ENCODE measurements at places on chromosomes 3 and 15.

DNA sequence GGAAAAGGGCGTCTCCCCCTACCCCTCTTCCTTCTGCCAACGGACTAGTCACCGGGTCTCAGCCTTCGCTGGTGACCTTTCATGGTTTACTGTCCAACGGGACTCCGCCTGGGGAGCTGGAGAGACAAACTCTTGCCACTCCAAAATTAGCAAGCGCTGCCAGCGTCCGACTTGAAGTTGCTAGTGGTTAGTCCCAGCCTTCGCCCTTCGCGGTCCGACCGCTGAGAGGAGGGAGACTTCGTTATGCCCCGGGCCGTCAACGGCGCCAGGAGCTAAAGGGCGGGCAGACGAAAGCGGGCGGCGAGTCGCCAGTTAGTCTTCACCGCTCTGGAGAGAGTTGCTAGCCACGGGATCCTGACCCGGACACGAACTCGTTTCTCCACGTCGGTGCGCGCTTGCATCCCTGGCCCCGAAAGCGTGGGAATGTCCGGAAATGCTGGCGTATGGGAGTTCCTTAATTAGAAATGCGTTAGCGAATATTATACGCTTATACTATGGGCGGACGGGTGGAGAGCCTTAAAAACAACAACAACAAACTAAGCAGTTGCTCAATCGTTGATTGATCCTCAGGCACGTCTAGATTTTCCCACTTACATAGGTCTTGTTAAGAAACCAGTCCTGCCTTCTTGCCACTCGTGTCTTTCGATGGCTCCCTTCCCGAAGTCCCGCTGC, 716 bp downstream of the SMC4 start:
- DNase-seq: no peak

GRCh38 chr15:75145027-75145841, 56.4 kb upstream of the C15orf39 start:
- no peak for DNase-seq

GRCh38 chr15:98421419-98422129, 226.8 kb upstream of the IGF1R start:
- peak; percentile 58 for DNase-seq

DNA sequence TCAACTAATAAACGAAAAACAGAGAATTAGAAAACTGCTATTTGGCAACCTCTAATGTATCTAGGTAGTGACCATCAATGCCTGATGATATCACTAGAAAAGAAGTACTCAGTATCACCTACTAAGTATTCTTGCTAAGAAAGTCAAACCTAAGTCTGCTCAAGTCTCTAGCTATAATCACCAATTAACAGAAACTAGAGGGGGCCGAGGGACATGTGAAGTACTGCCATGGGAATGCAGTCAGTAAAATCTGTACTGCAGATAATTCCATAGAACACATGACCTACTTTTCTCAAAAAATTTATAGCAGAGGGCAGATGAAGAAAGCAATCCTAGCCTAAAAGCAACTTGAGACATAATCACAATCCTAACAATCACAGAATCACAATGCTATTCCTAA, 51.4 kb downstream of the CPEB1 start:
- DNase-seq: no peak

DNA sequence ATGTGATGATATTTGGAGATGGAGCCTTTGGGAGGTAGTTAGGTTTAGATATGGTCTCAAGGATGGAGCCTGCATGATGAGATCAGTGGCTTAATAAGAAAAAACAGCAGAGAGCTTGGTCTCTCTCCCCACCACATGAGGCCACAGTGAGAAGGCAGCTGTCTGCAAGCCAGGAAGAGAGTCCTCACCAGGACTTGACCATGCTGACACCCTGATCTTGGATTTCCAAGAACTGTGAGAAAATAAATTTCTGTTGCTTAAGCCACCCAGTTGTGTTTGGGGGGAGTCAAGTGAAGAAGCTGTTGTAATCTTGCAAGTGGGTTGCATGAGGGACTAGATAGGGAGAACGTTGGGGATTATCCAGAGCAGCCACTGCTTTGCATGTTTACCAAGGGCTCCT, 62.3 kb upstream of the TNFAIP8L3 start:
- no peak for DNase-seq

DNA sequence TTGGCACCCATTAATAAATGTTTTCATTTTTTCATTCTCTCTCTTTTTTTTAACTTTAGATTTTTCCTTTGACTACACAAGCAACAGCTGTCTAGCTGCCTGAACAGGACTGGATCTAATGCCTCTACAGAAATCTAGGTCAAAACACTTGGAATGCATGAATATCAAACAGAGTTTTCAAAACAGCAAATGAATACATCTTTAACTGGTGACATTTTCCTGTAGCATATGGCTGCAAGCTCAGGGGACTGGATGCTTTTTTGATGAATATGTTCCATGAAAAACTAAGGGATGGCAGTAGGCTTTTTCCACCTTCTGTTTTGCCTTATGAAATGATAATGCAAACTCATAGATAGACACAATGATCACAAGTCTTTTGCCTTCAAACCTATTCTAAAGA, 661.7 kb downstream of the MCTP2 start:
- DNase-seq: no peak

All from D721Med (cell line).